Fibroblast of gingiva (primary cell): ENCODE measurements at places on chromosomes 6 and 20.

- DNase-seq: no peak
Observed at GRCh38 chr6:132286298-132287019, 114.8 kb downstream of the MOXD1 start.

DNA sequence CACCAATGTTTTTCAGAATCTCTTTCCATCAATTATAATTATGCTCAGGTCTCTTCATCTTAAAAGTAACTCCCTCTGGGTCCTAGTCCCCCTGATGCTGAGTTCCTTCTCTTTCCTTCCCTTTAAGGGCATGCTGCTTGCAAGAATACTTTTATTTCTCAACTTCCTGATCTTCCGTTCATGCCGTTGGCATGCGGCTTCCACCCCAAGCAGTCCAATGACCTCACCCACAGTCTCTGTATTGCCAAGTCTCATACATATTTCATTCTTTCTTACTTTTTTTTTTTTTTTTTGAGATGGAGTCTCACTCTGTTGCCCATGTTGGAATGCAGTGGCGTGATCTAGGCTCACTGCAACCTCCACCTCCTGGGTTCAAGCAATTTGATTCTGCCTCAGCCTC, 83.5 kb downstream of the NDUFAF5 start:
- DNase-seq: peak; percentile 89

- no peak for DNase-seq
Observed at GRCh38 chr6:50543666-50544065, 169.7 kb upstream of the TFAP2D start.

GRCh38 chr6:41563060-41563776, 17.0 kb downstream of the FOXP4 start:
- DNase-seq: no peak

- peak; percentile 98 for DNase-seq
Observed at GRCh38 chr20:9214685-9215084, 145.8 kb downstream of the PLCB4 start.

GRCh38 chr6:53344969-53345368, 3.8 kb downstream of the ELOVL5 start:
- no peak for DNase-seq

- no peak for DNase-seq
Observed at GRCh38 chr6:27251112-27251605, 3.7 kb downstream of the PRSS16 start.
